Body of pancreas (tissue), 4 donors: ENCODE measurements at places on chromosomes 7 and 10. TPM values are rescaled to one million over a fixed set of nuclear protein-coding genes. Genes with fewer than 3 reads are reported as not detected.

GIMAP5 gene
- 5.3 TPM for total RNA-seq

ACTA2 gene
- total RNA-seq: 136 TPM

TRPV6 gene
- total RNA-seq: 110 TPM

NUTM2A gene
- 1.3 TPM for total RNA-seq

PRKAR2B gene
- 10.6 TPM for total RNA-seq

ITIH5 gene
- 9.9 TPM for total RNA-seq

ZNF727 gene
- 8.2 TPM for total RNA-seq

UPK3B gene
- total RNA-seq: 2.3 TPM

C7orf57 gene
- 0.26 TPM for total RNA-seq

GPRIN2 gene
- 15.8 TPM for total RNA-seq

PCGF6 gene
- 9.6 TPM for total RNA-seq

CC2D2B gene
- total RNA-seq: 3.4 TPM

PRSS37 gene
- total RNA-seq: not detected

- H3K36me3 ChIP-seq: no peaks in the 10 kb centered on the region
- H3K4me1 ChIP-seq: peaks cover 40% of the 10 kb centered on the region
- DNase-seq: no peak
- H3K27ac ChIP-seq: no peak overlapping the region
- H3K27me3 ChIP-seq: no peaks in the 10 kb centered on the region
- no peak overlapping the region for H3K4me3 ChIP-seq
Observed at GRCh38 chr10:100531761-100532160, 2.1 kb upstream of the NDUFB8 start.

DNA sequence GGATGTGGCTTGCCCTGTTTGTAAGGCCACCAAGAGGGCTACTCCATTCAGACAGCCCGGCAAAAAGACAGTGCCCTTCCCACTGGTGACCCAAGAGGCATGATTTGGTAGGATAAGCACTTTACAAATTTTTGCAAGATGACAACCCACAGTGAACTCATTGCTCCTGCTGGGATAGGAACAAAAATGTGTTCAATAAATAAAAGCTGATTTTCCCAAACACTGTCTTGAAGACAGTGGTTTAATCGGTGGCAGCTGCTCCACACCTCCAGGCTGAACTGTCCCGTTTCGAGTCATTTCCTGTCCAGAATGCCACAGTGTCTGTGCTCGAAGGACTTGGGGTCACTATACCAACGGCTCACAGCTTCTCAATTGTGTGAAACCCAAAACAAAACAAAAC lies 45.1 kb upstream of the NPTX2 start:
- no peaks in the 10 kb centered on the region for H3K27me3 ChIP-seq
- H3K4me3 ChIP-seq: no peak overlapping the region
- no peak overlapping the region for H3K27ac ChIP-seq
- DNase-seq: no peak

GRCh38 chr7:157611341-157611740 lies 274.5 kb downstream of the DNAJB6 start:
- no peaks in the 10 kb centered on the region for H3K4me1 ChIP-seq
- H3K36me3 ChIP-seq: no peaks in the 10 kb centered on the region
- no peak overlapping the region for H3K4me3 ChIP-seq
- no peak for DNase-seq

- no peaks in the 10 kb centered on the region for H3K36me3 ChIP-seq
- H3K27me3 ChIP-seq: no peaks in the 10 kb centered on the region
- peak; percentile 25 for DNase-seq
- H3K27ac ChIP-seq: no peak overlapping the region
- no peak overlapping the region for H3K4me3 ChIP-seq
- H3K4me1 ChIP-seq: peaks cover 22% of the 10 kb centered on the region
Observed at GRCh38 chr7:121329191-121330052, 622 bp downstream of the WNT16 start.

GRCh38 chr10:82206831-82207230 lies 331.8 kb downstream of the NRG3 start:
- H3K4me3 ChIP-seq: no peak overlapping the region
- no peaks in the 10 kb centered on the region for H3K36me3 ChIP-seq
- no peaks in the 10 kb centered on the region for H3K27me3 ChIP-seq
- no peaks in the 10 kb centered on the region for H3K4me1 ChIP-seq

- H3K27ac ChIP-seq: no peak overlapping the region
- H3K36me3 ChIP-seq: no peaks in the 10 kb centered on the region
- H3K27me3 ChIP-seq: no peaks in the 10 kb centered on the region
- H3K4me1 ChIP-seq: no peaks in the 10 kb centered on the region
Observed at GRCh38 chr7:67100956-67101361, 104.3 kb downstream of the TYW1 start.

DNA sequence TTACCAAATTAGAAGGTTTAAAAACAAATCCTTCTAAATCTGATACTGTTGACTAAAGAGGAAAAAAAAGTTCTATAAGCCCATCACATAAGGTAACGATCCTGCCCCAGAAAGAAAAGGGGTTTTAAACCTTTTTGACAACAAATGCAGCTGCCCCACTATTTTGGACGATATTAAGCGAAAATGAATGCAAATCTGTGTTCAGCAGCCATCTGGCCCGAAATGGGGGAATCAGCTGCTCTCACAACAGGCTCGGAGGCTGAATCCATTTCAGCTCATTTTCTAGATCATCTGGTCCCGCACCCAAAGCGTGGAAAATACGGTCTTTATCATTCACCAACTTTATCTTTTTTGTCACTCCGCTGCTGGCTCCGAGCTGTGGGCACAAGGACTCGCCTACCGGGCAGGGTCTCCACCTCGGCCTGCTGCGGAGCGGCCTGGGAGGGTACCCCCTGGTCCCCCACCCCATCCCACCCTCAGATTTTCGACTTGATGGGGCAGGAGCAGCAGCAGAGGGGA lies 2.4 kb upstream of the EBF3 start:
- H3K36me3 ChIP-seq: no peaks in the 10 kb centered on the region
- DNase-seq: no peak
- H3K27me3 ChIP-seq: peaks cover 72% of the 10 kb centered on the region
- H3K4me3 ChIP-seq: no peak overlapping the region

GRCh38 chr10:131857156-131858117 lies 43.4 kb upstream of the PPP2R2D start:
- H3K4me3 ChIP-seq: no peak overlapping the region
- H3K27me3 ChIP-seq: no peaks in the 10 kb centered on the region
- DNase-seq: no peak
- no peaks in the 10 kb centered on the region for H3K36me3 ChIP-seq
- peaks cover 3% of the 10 kb centered on the region for H3K4me1 ChIP-seq

- H3K4me3 ChIP-seq: no peak overlapping the region
- no peaks in the 10 kb centered on the region for H3K4me1 ChIP-seq
- no peaks in the 10 kb centered on the region for H3K27me3 ChIP-seq
- peak; percentile 26 for DNase-seq
- H3K36me3 ChIP-seq: no peaks in the 10 kb centered on the region
Observed at GRCh38 chr7:140607441-140607989, 33.1 kb downstream of the DENND2A start.

- H3K27me3 ChIP-seq: no peaks in the 10 kb centered on the region
- no peak overlapping the region for H3K4me3 ChIP-seq
- peak; percentile 19 for DNase-seq
- peak overlapping the region; percentile 89 for H3K27ac ChIP-seq
- H3K36me3 ChIP-seq: no peaks in the 10 kb centered on the region
Observed at GRCh38 chr7:30930621-30931020, 19.0 kb downstream of the AQP1 start.

DNA sequence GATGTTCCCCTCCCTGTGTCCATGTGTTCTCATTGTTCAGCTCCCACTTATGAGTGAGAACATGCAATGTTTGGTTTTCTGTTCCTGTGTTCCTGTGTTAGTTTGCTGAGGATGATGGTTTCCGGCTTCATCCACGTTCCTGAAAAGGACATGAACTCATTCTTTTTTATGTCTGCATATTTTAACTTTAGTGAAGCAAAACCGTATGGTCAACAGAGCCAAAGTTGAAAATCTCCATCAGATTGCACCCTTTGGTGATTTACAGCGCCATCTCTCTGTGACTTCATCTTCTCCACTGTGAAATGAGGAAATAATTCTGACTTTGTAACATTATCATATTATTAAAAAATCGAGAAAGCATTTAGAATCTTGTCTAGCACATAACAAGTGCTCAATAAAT lies 132.3 kb upstream of the PLXDC2 start:
- H3K27me3 ChIP-seq: no peaks in the 10 kb centered on the region
- H3K4me1 ChIP-seq: no peaks in the 10 kb centered on the region
- H3K36me3 ChIP-seq: no peaks in the 10 kb centered on the region
- DNase-seq: no peak
- no peak overlapping the region for H3K27ac ChIP-seq
- H3K4me3 ChIP-seq: no peak overlapping the region

DNA sequence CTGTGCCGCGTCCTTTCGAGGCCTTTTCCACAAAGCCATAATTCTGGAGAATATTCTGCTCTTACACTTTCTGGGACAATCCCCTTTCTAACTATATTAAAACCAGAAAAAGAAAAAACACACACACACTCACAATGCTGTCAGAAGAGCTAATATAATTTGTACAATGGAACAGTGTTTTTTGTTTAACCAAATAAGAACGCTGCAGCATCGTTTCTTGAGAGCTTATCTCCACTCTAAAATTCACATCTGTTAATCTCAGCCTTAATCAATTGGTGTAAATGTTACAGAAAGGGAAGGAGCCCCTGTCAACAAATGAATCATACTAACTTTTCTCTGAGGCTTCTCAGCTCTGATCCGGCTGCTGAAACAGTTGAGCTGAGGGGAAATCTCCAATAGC lies 123.9 kb downstream of the GALNT11 start:
- H3K27me3 ChIP-seq: no peaks in the 10 kb centered on the region
- no peak overlapping the region for H3K27ac ChIP-seq
- no peak overlapping the region for H3K4me3 ChIP-seq
- DNase-seq: no peak

GRCh38 chr10:59960751-59961150 lies 54.4 kb upstream of the CCDC6 start:
- H3K4me1 ChIP-seq: peaks cover 13% of the 10 kb centered on the region
- H3K27me3 ChIP-seq: no peaks in the 10 kb centered on the region
- H3K27ac ChIP-seq: no peak overlapping the region
- no peaks in the 10 kb centered on the region for H3K36me3 ChIP-seq
- no peak overlapping the region for H3K4me3 ChIP-seq

GRCh38 chr7:132825932-132826835 lies 249.9 kb upstream of the PLXNA4 start:
- DNase-seq: no peak
- no peak overlapping the region for H3K4me3 ChIP-seq
- no peaks in the 10 kb centered on the region for H3K27me3 ChIP-seq
- no peak overlapping the region for H3K27ac ChIP-seq

- DNase-seq: peak; percentile 36
- no peak overlapping the region for H3K27ac ChIP-seq
- H3K36me3 ChIP-seq: no peaks in the 10 kb centered on the region
- H3K27me3 ChIP-seq: no peaks in the 10 kb centered on the region
Observed at GRCh38 chr10:323651-324293, 188.5 kb downstream of the ZMYND11 start.

GRCh38 chr7:37348982-37349381 lies 99.7 kb downstream of the ELMO1 start:
- no peaks in the 10 kb centered on the region for H3K4me1 ChIP-seq
- no peaks in the 10 kb centered on the region for H3K36me3 ChIP-seq
- no peaks in the 10 kb centered on the region for H3K27me3 ChIP-seq
- H3K27ac ChIP-seq: no peak overlapping the region

GRCh38 chr7:25569765-25570164 lies 341.5 kb upstream of the NPVF start:
- peaks cover 4% of the 10 kb centered on the region for H3K4me1 ChIP-seq
- H3K27ac ChIP-seq: no peak overlapping the region
- no peaks in the 10 kb centered on the region for H3K27me3 ChIP-seq
- H3K36me3 ChIP-seq: no peaks in the 10 kb centered on the region
